ENCODE measurements at places on chromosomes 2 and 18. TPM values are rescaled to one million over a fixed set of nuclear protein-coding genes. Genes with fewer than 3 reads are reported as not detected.

The CCDC150 gene
- total RNA-seq: 0.74 TPM

The ZNF532 gene
- 15.8 TPM for total RNA-seq

The SLC8A1 gene
- not detected for total RNA-seq

The NCL gene
- total RNA-seq: 435 TPM

The CABYR gene
- total RNA-seq: 1.2 TPM

The IL36G gene
- total RNA-seq: not detected

The SERPINB12 gene
- total RNA-seq: not detected

The SOWAHC gene
- 4.8 TPM for total RNA-seq

The RUFY4 gene
- total RNA-seq: 2.1 TPM

The IL1F10 gene
- total RNA-seq: not detected

The ARHGAP25 gene
- total RNA-seq: 142 TPM

The EML6 gene
- total RNA-seq: 0.59 TPM

The REG3G gene
- total RNA-seq: not detected

The TLX2 gene
- not detected for total RNA-seq

The CCBE1 gene
- total RNA-seq: not detected

The EVX2 gene
- not detected for total RNA-seq

The SLC38A11 gene
- total RNA-seq: not detected

The PROM2 gene
- total RNA-seq: 0.47 TPM
